ENCODE measurements at places on chromosomes 4 and X. TPM values are rescaled to one million over a fixed set of nuclear protein-coding genes. Genes with fewer than 3 reads are reported as not detected.

Gene MANBA
- total RNA-seq: 98.1 TPM

Gene MGARP
- 0.90 TPM for total RNA-seq

- H3K27me3 ChIP-seq: no peaks in the 10 kb centered on the region
- DNase-seq: no peak
- no peak overlapping the region for H3K27ac ChIP-seq
- H3K4me3 ChIP-seq: no peak overlapping the region
Measured at GRCh38 chrX:119541188-119541587, 24.0 kb downstream of the STEEP1 start.

Gene DDX60
- total RNA-seq: 12.4 TPM

GRCh38 chr4:73341454-73341853 is 62.6 kb upstream of the ALB start:
- peaks cover 44% of the 10 kb centered on the region for H3K4me1 ChIP-seq
- H3K36me3 ChIP-seq: no peaks in the 10 kb centered on the region
- DNase-seq: peak; percentile 75
- peak overlapping the region; percentile 60 for H3K27ac ChIP-seq

Gene CT45A10
- total RNA-seq: not detected

GRCh38 chrX:40543661-40544328 is 37.0 kb upstream of the ATP6AP2 start:
- H3K27me3 ChIP-seq: no peaks in the 10 kb centered on the region
- peak; percentile 84 for DNase-seq
- H3K36me3 ChIP-seq: no peaks in the 10 kb centered on the region

DNA sequence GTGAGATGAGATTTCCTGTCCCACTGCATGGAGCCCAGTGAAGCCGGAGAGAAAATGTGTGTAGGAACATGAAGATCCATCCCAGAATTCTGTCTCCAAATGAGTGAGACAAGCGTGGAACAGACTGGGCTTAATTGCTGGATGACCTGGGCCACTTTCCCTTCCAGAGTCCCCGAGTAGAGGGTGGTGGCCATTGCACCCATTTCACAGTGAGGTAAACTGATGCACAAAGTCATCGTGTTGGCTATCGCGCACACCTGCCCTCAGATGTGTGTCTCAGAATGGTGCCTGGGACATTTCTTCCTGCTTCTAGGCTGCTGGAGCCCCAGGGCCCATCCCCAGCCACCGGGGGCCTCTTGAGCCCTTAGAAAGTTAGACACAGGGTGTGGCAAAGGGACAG is 43.0 kb upstream of the PSAPL1 start:
- H3K4me1 ChIP-seq: no peaks in the 10 kb centered on the region
- no peak for DNase-seq
- H3K27me3 ChIP-seq: no peaks in the 10 kb centered on the region
- H3K36me3 ChIP-seq: no peaks in the 10 kb centered on the region

DNA sequence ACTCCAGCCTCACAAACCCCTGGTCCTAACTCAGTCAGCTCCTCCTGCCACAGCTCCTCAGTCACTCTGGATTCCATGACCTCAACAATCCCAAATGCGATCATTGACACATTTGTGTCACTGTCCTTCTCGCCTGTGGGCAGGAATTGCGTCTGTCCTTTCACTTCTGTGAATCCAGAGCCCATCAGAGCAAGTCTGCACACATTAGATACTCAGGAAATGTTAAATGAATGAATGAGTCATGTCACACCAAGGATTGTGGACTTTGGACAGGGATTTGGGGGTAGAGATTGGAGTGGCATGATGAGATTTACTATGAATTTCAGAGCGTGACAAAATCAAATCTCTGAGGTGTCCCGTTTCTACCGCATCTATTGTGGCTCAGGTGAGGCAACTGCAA is 11.8 kb upstream of the CLDN24 start:
- no peaks in the 10 kb centered on the region for H3K27me3 ChIP-seq
- H3K4me1 ChIP-seq: peaks cover 3% of the 10 kb centered on the region
- no peak overlapping the region for H3K4me3 ChIP-seq
- DNase-seq: peak; percentile 58

DNA sequence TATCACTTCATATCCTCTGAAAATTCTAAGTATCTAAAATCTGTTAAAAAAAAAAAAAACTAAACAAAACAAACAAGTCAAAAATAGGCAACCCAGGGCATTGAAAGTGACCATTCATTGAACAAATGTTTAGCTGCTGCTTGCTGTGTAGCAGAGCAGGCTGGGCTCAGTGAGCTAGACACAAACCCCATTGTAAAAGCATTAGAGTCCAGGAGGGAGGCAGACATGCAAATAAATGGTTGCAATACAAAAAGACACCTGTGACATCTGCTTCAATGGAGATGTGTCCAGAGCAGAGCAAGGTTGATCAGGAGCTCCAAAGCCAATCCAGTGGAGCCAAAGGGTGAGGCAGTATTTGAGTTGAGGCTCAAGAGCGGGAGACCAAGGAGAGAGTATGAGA is 267.3 kb upstream of the GATB start:
- H3K27me3 ChIP-seq: no peaks in the 10 kb centered on the region
- H3K36me3 ChIP-seq: no peaks in the 10 kb centered on the region
- DNase-seq: no peak
- H3K4me3 ChIP-seq: no peak overlapping the region
- no peak overlapping the region for H3K27ac ChIP-seq
- no peaks in the 10 kb centered on the region for H3K4me1 ChIP-seq

- H3K4me3 ChIP-seq: peak overlapping the region; percentile 83
- DNase-seq: peak; percentile 47
- H3K36me3 ChIP-seq: no peaks in the 10 kb centered on the region
- no peaks in the 10 kb centered on the region for H3K27me3 ChIP-seq
- H3K27ac ChIP-seq: peak overlapping the region; percentile 97
Measured at GRCh38 chr4:37685161-37685822, 884 bp downstream of the RELL1 start.

DNA sequence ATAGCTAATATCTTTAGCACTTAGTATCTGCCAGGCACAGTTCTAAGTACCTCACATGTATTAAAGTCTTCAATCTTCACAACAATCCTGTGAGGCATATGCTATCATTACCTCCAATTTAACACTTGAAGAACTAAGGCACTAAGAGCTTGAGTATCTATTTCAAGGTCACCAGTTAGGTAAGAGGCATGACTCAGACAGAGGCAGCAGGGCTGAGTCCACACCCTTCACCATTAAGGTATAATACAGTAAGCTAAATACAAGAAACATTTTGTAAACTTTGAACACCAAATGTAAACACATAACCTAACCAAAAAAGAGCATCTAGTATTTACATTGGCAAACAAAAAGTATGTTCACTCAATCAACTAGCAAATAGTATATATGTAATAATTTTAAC is 1410.9 kb downstream of the PCDH18 start:
- no peak overlapping the region for H3K4me3 ChIP-seq
- no peak for DNase-seq
- H3K27ac ChIP-seq: no peak overlapping the region
- H3K36me3 ChIP-seq: no peaks in the 10 kb centered on the region
- H3K27me3 ChIP-seq: no peaks in the 10 kb centered on the region
- no peaks in the 10 kb centered on the region for H3K4me1 ChIP-seq

DNA sequence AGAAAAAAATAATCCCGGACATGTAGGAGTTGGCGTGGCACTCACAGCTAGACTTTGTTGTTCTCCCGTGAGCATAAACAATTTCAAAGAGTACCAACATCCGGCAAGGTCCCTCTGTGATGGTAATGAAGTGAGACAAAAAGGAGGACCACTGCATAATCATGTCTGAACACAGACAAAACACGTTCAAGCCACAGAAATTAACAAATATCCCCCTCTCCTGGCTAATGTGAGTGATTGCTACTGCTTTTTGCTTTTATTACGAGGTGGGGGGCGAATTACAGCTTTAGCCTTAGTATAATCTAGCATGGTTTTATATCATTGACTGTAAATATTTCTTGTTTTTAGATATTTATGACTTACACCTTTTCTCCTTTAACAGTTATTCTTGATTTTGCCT is 118.5 kb downstream of the PLS3 start:
- no peak overlapping the region for H3K4me3 ChIP-seq
- H3K4me1 ChIP-seq: no peaks in the 10 kb centered on the region
- peak; percentile 25 for DNase-seq
- H3K27me3 ChIP-seq: no peaks in the 10 kb centered on the region
- H3K27ac ChIP-seq: no peak overlapping the region

GRCh38 chr4:105149771-105150170 is 3.1 kb downstream of the TET2 start:
- no peak overlapping the region for H3K4me3 ChIP-seq
- no peak overlapping the region for H3K27ac ChIP-seq
- peak; percentile 14 for DNase-seq
- no peaks in the 10 kb centered on the region for H3K27me3 ChIP-seq
- peaks cover 8% of the 10 kb centered on the region for H3K4me1 ChIP-seq

GRCh38 chr4:113633467-113633866 is 128.1 kb downstream of the CAMK2D start:
- H3K4me3 ChIP-seq: no peak overlapping the region
- DNase-seq: no peak
- H3K27me3 ChIP-seq: no peaks in the 10 kb centered on the region
